ENCODE measurements at places on chromosomes 3 and 15.
A peak's percentile ranks its signal among the peaks of the same experiment; 100 is the strongest.

DNA sequence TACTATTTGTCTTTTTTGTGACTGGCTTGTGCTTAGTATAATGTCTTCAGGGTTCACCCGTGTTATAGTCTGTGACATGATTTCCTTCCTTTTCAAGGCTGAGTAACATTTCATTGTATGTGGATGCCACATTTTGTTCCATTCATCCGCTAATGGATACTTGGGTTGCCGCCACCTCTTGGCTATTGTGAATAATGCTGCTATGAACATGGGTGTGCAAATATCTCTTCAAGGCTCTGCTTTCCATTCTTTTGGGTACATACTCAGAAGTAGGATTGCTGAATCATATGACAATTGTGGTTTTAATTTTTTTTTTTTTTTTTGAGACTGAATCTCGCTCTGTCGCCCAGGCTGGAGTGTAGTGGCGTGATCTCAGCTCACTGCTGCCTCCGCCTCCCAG, 15.4 kb downstream of the CRTC3 start:
- no peak for DNase-seq

- DNase-seq, result no peak
These were observed 71.3 kb downstream of the NUP210 start for GRCh38 chr3:13348661-13349396.

DNA sequence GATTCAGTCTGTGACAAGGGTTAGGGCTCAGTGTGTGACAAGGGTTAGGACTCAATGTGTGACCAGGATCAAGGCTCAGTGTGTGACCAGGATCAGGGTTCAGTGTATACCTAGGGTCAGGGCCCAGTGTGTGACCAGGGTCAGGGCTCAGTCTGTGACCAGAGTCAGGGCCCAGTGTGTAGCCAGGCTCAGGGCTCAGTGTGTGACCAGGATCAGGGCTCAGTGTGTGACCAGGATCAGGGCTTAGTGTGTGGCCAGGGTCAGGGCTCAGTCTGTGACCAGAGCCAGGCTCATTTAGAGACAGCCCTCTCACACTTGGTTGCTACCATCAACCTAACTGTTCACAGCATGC, 24.2 kb downstream of the LOXL1 start:
- DNase-seq, result no peak

DNA sequence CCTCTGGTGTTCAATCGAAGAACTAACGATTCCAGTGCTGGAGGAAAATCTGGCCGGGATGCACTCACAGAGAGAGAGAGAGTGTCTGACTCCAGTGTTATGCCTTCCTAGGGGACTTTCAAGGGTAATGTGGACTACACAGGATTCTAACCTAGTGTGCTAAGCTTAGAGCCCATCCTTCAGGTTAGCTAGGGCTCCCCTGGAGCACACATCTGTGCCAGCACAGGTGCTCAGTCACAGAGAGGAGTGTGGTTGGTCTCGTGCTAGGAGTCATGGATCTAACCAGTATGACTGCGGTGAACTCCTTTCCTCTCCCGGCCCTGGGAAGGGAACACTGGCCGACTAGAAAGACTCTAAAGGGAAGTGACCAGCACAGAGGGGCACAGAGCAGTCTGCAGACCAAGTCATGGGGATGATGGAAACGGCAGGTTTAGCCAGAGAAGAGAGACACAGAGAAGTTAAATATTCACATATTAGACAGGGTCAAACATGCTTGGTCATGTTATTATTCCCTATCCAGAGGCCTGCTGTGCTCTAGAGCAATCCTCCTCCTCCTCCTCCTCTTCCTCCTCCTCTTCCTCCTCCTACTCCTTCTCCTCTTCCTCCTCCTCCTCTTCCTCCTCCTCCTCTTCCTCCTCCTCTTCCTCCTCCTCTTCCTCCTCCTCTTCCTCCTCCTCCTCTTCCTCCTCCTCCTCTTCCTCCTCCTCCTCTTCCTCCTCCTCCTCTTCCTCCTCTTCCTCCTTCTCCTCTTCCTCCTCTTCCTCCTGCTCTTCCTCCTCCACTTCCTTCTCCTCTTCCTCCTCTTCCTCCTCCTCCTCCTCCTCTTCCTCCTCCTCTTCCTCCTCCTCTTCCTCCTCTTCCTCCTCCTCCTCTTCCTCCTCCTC, 280.3 kb downstream of the XXYLT1 start:
- DNase-seq, result no peak

DNA sequence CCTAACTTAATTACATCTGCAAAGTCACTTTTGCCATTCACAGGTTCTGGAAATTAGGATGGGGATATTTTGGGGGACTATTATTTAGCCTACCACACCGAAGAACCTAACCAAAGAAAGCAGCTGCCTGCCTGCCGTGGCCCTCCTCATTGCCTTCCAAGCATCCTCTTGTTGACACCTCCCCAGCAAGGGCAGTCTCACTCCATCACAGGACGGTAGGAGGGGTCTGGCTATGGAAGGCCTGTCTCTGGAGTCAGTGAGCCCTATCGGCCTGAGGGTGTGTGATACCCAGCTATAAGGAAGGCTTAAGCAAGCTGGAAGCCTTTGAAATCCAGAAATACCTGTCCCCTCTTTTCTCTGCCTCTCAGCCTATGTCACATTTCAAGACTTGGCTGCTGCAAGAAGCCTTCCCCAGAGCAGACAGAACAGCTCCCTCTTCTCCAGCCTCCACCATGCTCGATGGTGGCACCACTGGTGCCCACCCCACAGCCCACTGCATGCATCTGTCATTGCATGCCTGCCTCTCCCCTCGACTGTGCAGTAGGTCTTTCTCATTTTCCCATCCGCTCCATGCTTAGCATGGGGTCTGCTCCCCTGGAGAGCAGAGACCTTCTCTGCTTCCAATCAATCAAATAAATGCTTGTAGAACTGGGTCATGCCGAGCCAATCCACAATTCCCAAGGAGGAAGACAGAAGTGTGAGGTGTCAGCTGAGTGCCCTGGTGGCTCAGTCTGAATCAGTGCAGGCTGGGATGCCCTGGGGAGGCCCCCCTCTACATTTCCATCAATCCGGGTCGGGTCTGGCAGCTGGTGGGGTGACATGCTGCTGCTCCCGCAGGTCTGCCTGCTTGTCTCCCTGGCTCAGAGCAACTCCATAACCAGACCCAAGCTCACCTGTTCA, 23.9 kb upstream of the LOXL1 start:
- DNase-seq, result no peak

DNA sequence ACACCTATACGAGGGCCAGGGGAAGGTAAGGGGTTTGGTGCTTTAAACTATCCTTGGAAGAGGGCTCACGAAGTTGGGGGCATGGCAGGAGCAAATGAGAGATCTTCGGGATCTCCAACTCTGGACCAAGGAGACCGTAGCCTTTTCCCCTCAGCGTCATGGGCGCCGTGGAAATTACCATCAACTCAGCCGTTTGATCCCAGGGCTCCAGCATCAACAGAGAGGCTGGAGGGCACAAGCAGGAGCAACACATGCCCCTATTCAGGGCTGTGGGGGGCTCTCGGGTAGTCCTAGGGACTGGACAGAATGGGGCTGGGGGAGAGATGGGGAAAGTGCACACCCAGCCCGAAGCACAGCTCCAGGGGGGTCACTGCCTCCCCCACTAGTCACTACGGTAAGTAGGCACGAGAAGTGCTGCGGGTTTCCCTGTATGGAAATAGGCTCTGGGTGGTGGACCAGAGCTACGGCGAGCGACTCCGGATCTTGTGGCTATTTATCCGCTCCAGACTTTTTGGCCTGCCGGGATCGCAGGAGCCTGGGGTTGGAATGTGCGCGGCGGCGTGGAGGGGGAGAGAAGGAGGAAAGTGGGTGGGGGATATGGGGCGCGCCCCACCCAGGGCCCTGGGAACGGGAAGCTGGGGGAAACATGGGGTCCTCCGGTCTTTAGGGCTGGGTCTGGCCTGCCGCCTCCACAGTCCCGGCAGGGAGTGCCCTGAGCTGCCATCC, 539 bp upstream of the LAMB2 start:
- peak; percentile 95 for DNase-seq

- no peak for DNase-seq
These were observed 25.0 kb downstream of the SCG3 start for GRCh38 chr15:51706291-51706690.

- no peak for DNase-seq
These were observed 160.9 kb downstream of the ADAMTS17 start for GRCh38 chr15:100180921-100181320.

- no peak for DNase-seq
These were observed 11.5 kb upstream of the MAP3K13 start for GRCh38 chr3:185351396-185351795.

GRCh38 chr3:78506581-78507195, 1261.1 kb downstream of the ROBO1 start:
- DNase-seq, result no peak

GRCh38 chr3:42733501-42734262, 31.1 kb upstream of the HHATL start:
- DNase-seq, result no peak

DNA sequence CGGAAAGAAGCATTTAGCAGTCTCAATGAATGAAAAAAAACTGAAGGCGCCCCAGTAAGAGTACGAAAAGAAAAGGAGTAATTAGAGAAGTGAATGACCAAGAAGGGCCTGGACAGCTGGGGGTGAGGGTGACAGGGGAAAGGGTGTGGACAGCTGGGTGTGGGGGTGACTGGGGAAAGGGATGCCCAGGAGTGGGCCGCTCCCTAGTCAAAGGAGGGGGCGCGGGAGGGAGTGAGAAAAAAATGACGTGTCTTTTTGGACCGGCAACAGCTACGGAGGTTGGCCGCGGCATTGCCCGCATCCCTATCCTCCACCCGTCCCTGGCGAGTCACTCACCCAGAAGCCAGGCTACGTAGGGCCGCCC, 274 bp upstream of the ZCWPW2 start:
- DNase-seq, result no peak

DNA sequence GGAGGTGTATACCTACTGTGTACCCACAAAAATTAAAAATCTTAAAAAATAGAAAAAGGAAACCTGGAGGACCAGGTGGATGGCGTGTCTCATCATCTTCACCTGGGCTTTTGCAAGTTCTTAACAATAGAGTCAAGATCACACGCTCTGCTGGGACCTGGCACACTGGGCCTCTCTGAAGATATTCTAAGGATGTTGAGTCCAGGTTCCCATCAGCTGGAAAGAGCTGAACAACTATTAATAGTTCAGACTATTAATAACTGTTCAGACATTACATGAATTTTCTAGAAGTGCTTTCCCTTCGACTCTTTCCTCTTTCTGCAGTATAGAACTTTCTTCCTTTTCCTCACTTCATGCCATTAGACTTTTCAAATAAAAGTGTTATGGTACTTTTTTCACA, 320.2 kb upstream of the IL12A start:
- no peak for DNase-seq

GRCh38 chr15:88497109-88497765, 29.7 kb downstream of the MRPS11 start:
- DNase-seq, result no peak

Measured in D721Med (cell line).